CD4-positive, alpha-beta T cell treated with Interleukin-17A for 1 hour (primary cell): ENCODE measurements at places on chromosomes 5 and 9.

- no peak for DNase-seq
Measured at GRCh38 chr9:109254317-109254716, 66.5 kb downstream of the EPB41L4B start.

DNA sequence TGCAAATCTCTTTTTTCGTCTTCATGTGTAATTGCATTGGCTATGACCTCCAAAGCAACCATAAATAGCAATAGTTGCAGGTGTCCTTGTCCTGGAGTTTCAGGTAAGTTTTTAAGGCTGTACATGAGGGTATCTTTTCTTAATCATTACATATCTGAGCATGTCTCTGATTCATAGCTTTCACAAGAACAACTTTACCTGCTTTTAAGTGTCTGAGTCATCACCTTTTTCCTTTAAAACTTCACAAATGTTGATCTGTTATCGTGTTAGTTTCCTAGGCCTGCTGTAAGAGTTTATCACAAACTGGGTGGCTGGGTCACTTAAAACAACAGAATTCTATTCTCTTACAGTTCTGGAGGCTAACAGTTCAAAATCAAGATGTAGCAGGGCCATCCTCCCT, 13.8 kb downstream of the GARNL3 start:
- no peak for DNase-seq

- no peak for DNase-seq
Measured at GRCh38 chr5:77633709-77634108, 4.8 kb downstream of the OTP start.

DNA sequence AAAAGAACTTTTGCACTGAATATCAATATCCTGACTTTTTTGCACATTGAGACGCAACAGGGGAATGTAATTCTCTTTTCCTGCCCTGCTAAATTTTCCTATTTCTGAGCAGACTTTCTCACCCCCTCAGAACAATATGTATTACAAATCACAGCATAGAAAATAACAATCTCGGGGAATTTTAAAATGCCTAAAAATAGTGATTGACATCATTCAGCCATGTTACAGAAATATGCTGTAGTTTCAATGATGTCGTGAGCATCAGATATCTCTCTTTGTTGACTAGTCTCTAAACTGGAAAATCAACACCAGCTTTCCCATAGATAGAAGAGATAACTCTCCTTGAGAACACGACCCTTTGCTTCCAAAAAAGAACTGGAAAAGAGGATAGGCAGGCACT, 166.7 kb downstream of the ZDHHC21 start:
- no peak for DNase-seq

DNA sequence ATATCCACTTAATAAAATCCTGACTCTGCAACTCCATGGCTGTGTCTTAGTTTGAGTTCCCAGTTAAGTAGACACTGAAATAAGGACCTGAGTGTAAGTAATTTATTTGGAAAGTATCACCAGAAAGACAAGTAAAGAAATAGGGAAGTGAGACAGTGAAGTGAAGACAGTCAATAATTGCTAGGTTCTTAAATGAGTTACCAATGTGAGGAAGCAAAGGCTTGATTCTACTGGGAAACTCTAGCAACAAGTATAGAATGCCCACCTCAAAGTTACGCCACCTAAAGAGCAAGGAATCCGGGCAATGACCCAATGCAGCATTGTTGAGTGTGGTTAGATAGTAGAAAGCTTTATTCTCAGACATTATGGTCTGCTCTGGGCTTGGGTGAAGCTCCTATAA, 383.9 kb downstream of the TLR4 start:
- DNase-seq = no peak

DNA sequence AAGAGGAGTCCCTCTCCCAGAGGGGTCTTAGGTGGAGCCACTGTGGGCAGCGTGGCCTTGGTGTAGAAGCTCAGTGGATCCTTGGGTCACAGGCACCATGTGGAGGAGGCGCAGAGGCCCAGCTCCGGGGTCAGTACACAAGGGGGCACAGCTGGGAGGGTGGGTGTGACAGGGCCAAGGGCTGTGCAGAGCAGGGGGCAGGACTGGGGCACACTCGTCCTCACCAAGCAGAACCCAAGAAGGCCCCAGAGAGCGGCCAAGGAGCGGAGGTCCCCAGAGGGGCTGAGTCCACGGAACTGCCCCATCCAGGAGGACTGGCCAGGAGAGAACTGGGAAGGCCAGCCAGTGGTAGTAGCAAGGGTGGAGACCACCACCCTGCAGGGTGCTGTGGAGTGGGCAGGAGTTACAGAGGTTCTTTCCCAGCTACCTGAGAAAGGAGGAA, 2.5 kb upstream of the LPCAT1 start:
- no peak for DNase-seq

GRCh38 chr9:28014212-28014611, 440.9 kb upstream of the C9orf72 start:
- DNase-seq = no peak

DNA sequence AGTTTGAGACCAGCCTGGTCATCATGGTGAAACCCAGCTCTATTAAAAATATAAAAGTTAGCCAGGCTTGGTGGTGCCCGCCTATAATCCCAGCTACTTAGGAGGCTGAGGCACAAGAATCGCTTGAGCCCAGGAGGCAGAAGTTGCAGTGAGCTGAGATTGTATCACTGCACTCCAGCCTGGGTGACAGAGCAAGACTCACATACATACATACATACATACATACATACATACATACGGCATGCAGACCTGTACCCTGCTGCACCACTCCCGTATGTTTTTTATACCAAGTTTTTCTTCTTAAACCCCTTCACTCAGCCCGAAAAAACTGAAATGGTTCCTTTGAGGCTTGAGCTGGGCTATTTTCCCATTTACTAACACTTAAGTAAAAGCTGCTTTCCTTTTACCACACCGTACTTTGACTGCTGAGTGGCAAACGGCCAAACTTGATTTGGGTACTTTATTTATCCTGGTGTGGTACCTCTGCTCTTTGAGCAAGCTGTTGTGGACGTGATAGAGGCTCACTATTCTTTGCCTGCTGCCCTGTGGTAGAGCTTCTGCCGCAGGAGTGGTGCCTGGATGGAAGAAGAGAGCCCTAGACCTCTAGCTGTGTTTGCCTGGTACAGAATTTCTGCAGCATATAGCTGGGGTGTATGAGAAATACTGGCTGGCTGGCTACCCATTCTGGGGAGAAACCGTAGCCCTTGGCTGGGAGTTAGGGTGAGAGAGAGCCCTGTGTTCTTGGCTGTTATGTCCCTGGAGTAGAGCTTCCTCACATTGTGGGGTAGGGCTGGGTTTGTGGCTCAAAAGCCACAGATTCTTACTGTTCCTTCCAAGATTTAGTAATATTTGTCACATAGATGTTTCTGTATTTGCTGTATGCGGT, 19.4 kb downstream of the IPO11 start:
- DNase-seq = no peak

DNA sequence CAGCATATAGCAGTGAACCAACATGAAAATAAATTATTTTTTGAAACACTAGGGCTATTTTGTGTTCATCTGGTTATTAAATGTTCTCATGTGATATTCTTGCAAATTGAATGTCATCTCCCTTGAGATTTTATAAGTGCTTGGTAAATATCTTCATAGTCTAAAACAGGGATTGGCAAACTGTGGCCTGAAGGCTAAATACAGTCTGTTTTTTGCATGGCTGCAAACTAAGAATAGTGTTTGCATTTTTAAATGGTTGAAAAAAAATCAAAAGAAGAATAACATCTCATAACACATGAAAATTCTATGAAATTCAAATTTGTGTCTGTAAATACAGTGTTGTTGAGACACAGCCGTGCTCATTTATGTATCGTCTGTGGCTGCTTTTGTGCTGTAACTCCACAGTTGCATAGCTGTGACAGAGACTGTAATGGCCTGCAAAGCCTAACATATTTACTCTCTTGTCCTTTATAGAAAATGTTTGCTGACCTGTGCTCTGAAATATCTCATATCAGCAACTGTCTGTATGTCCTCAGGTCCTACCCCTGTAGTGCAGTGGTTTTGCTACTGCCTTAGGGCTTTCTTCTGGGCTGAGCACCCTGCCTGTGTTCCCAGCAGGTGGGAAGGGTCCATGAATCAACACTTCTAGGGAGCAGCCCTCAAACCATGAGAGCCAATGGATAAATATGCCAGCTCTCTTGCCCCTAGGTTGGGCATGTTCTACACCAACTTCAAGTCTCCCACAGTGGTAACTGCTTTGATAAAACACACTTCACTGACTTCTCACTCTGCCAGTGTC, 41.7 kb upstream of the ARRDC3 start:
- no peak for DNase-seq

- DNase-seq = no peak
Measured at GRCh38 chr9:16873126-16873802, 2.8 kb upstream of the BNC2 start.

DNA sequence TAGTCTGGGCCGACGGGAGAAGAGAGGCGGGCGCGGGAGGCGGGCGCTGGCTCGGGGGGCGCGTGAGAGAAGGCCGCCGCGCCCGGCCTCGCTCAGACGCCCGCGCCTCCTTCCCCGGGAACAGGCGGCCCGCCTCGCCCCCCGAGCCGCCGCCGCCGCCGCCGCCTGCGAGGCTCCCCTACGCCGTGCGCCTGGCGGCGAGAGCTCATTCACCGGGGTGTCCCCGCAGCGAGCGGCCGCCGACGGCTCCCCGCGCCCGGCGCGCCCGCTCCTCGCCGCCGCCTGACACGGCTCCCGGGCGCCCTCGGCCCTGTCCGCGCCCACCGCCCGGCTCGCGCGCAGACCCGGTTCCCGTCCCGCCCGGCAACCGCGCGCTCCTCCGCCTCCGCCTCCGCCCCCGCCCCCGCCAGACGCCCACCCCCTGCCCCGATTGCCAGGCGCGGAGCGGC, at the start of gene GNAQ:
TSS of gene GNAQ (minus strand) at position 368 of the 449 bp plus-strand sequence. CDS start 576 bp downstream, outside the sequence.
- no peak for DNase-seq
